ENCODE measurements at places on chromosomes 7 and 10. TPM values are rescaled to one million over a fixed set of nuclear protein-coding genes. Genes with fewer than 3 reads are reported as not detected.

The KAZALD1 gene
- total RNA-seq: 0.59 TPM

The LIPJ gene
- total RNA-seq: 0.22 TPM

The MBL2 gene
- total RNA-seq: not detected

The GPR37 gene
- 6.3 TPM for total RNA-seq

The CREB3L2 gene
- 45.4 TPM for total RNA-seq

The WNT8B gene
- total RNA-seq: not detected

The PRKG1 gene
- total RNA-seq: 52.7 TPM

The TFEC gene
- not detected for total RNA-seq

The MRC1 gene
- 7.9 TPM for total RNA-seq

The TIMM23 gene
- total RNA-seq: 56.0 TPM

The FKBP9 gene
- 90.7 TPM for total RNA-seq

The TYSND1 gene
- total RNA-seq: 1.9 TPM

The PLXNA4 gene
- total RNA-seq: 16.2 TPM

The ASZ1 gene
- not detected for total RNA-seq

The ZCWPW1 gene
- 1.8 TPM for total RNA-seq

The SPDYE2 gene
- not detected for total RNA-seq

The GIMAP4 gene
- total RNA-seq: not detected

The JCAD gene
- total RNA-seq: 0.32 TPM
